ENCODE measurements at places on chromosomes 11 and 22.
A peak's percentile ranks its signal among the peaks of the same experiment; 100 is the strongest.

DNA sequence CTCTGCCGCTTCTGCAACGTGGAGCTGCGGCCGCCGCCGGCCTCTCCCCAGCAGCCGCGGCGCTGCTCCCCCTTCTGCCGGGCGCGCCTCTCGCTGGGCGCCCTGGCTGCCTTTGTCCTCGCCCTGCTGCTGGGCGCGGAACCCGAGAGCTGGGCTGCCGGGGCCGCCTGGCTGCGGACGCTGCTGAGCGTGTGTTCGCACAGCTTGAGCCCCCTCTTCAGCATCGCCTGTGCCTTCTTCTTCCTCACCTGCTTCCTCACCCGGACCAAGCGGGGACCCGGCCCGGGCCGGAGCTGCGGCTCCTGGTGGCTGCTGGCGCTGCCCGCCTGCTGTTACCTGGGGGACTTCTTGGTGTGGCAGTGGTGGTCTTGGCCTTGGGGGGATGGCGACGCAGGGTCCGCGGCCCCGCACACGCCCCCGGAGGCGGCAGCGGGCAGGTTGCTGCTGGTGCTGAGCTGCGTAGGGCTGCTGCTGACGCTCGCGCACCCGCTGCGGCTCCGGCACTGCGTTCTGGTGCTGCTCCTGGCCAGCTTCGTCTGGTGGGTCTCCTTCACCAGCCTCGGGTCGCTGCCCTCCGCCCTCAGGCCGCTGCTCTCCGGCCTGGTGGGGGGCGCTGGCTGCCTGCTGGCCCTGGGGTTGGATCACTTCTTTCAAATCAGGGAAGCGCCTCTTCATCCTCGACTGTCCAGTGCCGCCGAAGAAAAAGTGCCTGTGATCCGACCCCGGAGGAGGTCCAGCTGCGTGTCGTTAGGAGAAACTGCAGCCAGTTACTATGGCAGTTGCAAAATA is 816 bp downstream of the PDE3B start:
- peak; percentile 50 for DNase-seq

GRCh38 chr22:20131859-20132685 is 468 bp downstream of the ZDHHC8 start:
- no peak for DNase-seq

- no peak for DNase-seq
Observed at GRCh38 chr22:37432708-37433054, 5.4 kb upstream of the ELFN2 start.

DNA sequence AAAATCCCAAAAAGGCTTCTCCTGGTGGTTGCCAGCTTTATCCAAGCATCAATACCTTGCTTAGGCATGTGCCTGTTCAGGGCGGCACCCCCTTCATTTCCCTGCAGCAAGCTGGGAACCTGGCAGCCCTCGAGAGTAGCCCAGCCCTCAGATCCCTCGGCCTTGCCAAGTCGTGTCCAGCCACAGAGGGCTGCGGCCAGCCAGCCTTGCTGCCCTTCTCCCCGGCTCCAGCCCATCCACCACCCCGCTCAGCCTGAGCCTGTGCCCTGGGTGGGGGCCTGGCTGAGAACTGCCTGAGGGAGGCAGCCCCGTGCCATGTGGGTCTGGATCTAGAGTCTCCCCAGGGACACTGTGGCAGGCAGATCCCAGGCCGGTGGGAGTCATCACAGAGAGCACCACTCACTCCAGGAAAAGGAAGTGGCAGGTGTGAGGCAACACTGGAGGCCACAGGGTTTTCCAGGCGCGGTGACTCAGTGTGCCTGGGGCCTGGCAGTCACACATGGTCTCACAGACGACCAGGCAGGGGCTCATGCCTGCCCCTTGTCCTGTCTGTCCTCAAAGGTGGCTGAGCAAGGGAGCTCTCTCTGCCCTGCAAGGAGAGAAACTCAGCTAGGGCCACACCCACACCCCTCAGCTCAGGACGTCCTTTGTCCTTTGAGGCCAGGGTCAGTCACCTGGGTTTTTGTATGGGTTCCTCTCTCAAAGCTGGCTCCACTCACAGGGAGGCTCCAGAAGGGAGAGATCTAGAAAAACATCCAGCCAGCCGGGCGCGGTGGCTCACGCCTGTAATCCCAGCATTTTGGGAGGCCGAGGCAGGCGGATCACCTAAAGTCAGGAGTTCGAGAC is 12.2 kb upstream of the CDC42BPG start:
- DNase-seq: no peak

- DNase-seq: no peak
Observed at GRCh38 chr11:12008790-12009616, 577 bp upstream of the DKK3 start.

- DNase-seq: no peak
Observed at GRCh38 chr11:14288189-14288935, 70.6 kb downstream of the RRAS2 start.

DNA sequence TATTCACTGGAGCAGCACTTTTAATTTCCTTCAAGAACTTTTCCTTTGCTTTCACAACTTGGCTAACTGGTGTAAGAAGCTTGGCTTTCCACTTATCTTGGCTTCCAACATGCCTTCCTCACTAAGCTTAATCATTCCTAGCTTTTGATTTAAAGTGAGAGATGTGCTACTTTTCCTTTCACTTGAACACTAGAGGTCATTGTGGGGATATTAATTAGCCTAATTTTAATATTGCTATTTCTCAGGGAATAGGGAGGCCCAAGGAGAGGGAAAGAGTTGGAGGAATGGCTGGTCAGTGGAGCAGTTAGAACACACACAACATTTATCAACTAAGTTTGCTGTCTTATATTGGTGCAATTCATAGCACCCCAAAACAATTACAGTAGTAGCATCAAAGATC is 24.6 kb upstream of the CCDC90B start:
- no peak for DNase-seq

DNA sequence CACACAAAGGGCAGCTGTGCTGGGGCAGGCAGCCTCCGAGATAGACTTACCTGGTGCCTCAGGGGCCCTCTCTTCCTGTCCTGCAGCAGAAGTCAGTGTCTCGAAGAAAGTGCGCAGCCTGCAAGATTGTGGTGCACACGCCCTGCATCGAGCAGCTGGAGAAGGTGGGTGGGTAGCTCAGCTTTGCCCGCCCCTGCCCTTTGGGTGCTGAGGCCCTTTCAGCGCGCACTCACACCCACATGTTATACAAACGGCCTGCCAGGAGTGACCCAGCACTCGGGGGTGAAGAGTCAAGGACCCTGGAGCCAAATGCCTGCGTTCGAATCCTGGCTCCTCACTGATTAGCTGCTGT is 13.6 kb upstream of the MDK start:
- DNase-seq: no peak

DNA sequence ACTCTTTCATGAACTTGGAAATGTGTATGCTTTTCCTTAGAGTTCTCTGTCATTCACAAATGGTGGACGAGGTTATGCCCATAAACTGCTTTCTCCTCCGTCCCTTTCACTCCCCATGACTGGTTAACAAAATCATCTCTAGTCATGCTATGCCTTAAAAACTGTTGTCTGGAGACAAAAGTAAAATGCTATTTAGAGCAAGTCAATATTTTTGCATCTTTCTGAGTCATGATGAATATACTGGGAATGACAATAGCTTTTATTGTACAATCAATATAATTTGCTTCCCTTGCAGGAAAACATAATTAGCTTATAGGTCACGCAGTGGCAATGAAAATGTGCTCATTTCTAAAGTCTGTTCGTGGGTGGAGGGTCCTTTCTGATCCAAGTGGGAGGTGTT is 216.7 kb upstream of the SORL1-AS1 start:
- no peak for DNase-seq

GRCh38 chr22:31104869-31105268 is 2.5 kb downstream of the SELENOM start:
- DNase-seq: no peak

DNA sequence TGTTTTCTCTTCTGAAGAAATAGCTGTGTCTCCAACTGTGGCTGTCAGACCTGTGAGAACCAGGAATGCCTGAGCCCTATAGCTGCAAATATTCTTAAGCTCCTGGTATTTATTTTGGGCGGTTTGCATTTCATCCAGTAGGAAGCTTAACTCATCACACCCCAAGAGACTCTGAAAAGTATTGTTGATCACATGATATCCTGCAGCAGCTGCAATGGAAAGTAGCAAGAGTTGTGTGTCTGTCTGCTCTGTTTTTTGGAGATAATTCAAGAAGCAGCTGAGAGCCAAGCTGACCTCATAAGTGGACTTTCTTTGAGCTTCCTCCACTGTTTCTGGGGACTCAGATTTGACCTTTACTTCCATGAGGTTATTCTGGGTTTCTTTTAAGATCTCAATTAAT is 36.4 kb upstream of the MRPL17 start:
- DNase-seq: no peak

DNA sequence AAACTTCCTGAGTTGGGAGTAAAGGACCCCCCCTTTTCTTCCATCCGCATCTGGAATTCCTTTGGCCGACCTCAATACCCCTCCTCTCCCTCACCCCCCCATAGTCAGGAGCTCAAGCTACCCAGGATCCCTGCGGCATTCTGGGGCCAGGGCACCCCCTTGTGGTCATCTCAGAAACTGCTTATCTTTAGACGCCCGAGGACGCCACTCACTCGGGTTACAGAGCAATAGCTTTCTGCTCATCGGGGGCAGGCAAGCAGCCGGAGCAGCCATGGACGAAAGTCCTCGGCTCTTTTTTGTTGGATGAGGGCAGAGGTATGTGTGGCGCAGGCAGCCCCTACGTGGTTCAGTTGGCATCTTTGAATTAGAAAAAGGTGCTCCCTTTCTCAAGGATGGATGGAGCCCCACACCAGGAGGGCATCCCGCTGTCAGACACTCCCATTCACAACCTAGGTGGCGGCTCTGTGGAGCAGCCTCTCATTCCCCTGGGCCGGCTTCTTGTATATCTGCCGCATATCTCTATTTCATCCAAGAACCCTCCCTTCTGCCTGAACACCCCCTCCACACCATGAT is 2.3 kb downstream of the C1QTNF5 start:
- peak; percentile 61 for DNase-seq

DNA sequence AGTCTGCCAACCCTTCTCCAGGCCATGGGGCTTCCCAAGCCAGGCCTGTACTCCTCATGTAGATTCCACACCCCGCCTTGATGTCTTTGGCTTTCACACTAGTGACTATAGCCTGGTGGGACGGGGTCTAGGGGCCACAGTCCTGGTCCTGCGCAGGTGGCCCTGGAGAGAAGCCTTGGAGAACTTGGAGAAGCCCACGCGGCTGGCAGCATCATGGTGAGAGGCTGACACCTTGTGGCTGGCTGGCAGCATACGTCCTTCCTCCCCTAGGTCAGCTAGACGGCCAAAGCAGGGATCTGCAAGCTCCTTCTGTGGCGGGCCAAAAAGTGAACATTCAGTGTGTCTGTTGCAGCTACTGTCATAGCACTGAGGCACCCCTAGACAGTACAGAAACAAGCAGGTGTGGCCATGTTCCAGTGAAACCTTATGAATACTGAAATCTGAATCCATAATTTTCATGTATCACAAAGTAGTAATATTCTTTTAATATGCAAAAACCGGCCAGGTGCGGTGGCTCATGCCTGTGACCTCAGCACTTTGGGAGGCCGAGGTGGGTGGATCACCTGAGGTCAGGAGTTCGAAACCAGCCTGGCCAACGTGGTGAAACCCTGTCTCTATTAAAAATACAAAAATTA is 42.0 kb downstream of the FAM83F start:
- DNase-seq: peak; percentile 45

DNA sequence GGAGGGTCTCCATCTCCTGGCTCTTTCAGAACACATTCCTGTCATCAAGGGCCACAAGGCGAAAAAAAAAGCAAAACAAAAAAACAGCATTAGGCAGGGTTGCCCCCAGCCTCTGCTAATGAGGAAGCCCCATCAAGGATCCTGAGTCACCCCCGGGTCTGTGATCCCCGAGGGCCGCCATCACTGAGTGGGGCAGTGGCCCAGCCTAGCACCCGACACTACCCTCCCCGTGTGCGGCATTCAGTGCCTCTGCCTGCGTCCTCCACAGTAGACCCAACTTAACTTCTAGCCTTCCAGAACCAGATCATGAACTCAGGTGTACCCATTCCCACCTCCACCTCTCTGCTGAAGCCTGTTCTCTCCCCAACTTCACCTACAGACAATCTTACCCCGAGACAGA is 6.6 kb upstream of the CDC42EP1 start:
- no peak for DNase-seq

- no peak for DNase-seq
Observed at GRCh38 chr11:46649180-46649738, 31.9 kb downstream of the ATG13 start.

GRCh38 chr22:39362271-39362670 is 12.5 kb downstream of the SYNGR1 start:
- no peak for DNase-seq

- DNase-seq: no peak
Observed at GRCh38 chr22:30427871-30428270, 2.3 kb downstream of the MTFP1 start.

DNA sequence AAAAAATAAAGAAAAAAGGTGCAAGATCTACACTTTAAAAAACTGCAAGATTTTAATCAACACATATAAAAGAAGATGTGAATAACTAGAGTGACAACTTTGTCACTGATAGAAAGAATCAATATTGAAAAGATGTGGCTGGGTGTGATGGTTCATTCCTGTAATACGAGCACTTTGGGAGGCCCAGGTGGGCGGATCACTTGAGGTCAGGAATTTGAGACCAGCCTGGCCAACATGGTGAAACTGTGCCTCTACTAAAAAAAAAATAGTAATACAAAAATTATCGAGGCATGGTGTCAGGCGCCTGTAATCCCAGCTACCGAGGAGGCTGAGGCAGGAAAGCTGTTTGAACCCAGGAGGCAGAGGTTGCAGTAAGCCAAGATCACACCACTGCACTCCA is 21.0 kb upstream of the FBLN1 start:
- DNase-seq: no peak

- DNase-seq: no peak
Observed at GRCh38 chr11:100003985-100004384, 683.1 kb upstream of the ARHGAP42 start.

GRCh38 chr11:44028816-44029506 is 18.8 kb upstream of the ACCSL start:
- no peak for DNase-seq

DNA sequence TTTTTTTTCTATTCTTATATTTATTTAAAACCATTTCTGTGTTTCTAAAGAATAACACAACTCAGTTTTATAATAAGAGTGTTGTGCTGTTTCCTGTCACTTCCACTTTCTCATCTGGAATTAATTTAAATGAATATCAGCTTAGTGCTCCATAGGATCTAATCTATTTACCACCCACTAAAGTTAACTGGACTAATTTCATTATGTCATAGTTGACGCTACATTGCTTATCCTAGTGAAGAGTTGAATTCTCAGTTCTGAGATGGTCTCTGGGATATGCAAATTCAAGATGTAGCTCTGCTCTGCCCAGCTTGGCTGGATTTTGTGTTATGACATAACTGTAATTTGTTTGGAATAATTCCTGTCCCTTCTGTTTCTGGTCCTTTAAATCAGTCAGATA is 380.1 kb downstream of the METTL15 start:
- no peak for DNase-seq

- peak; percentile 19 for DNase-seq
Observed at GRCh38 chr11:61532134-61533038, 23.8 kb downstream of the LRRC10B start.

DNA sequence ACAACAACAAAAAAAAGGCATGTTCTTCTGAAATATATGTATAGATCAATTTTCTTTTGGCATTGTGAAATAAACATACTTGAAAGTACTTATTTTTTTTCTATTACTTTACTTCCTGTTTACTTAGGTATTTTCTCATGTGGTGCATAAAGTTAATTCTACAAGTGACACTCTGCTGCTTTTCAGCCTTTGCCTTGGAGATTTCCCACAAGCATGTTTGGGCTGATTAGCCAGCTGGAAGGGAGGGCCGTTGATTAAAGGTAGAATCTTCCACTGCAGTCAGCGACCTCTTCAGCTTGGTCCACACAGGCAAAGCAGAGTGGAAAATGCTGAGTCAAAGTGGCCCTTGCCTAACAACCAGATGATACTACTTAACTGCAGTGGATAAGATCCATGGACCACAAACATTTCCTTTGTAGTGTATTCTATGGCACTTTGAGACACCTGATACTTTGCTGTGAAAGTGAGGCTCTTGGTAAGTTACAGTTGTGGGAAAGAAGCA is 176.0 kb downstream of the ARHGAP42 start:
- no peak for DNase-seq
